ENCODE measurements at places on chromosomes 3 and 15.

DNA sequence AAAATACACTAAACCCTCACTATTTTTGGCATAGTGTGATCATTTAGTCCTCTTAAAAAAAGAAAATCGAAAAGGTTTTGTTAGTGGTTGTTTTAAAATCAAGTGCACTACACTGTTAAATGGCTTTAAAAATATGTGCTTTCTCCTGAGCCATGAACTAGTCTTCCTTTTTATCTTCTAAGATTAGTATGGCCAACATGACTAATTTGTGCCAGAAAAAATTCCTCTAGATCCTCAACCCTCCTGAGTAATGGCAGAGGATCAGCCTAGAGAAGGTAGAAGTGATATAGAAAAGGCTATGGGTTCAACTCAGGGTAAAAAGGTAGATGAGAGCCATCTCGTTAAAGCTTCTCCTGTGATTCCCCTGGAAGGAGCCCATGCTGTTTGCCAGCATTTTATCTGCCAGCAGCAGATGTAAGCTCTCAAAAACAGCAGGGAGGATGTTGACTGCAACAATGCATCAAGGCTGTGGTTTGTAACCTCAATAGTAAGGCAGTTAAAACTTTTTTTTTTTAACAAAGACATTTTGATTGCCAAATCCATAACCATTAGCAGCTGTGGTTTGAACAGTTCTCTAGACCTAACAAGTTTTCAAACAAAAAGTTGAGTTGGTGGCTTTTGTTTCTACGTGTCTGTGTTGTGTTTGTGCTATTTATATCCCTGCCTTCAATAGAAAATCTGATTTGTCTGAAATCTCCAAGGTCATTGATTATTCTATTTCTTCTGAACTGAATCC is 30.2 kb upstream of the ZNF609 start:
- peak; percentile 6 for DNase-seq

- no peak for DNase-seq
Observed at GRCh38 chr3:197809356-197810020, 18.4 kb downstream of the LRCH3 start.

DNA sequence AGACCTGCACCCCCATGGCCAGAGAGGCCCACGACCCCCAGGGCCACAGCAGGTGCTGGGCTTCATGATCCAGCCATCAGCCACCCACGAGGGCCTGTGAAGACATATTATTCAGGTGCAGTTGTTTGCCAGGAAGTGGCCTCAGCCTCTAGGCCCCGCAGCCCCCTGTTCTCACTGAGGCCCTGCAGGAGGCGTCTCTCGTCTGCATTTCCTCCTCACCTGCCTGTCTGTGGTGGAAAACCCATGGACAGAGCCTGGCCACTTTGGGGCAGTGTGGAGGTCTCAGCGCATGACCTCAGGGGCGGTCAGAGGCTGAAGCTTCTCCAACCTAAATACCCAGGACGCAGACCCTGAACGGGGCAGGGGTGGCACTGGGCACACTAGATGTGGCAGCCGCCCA is 18.6 kb downstream of the UROC1 start:
- DNase-seq: no peak

DNA sequence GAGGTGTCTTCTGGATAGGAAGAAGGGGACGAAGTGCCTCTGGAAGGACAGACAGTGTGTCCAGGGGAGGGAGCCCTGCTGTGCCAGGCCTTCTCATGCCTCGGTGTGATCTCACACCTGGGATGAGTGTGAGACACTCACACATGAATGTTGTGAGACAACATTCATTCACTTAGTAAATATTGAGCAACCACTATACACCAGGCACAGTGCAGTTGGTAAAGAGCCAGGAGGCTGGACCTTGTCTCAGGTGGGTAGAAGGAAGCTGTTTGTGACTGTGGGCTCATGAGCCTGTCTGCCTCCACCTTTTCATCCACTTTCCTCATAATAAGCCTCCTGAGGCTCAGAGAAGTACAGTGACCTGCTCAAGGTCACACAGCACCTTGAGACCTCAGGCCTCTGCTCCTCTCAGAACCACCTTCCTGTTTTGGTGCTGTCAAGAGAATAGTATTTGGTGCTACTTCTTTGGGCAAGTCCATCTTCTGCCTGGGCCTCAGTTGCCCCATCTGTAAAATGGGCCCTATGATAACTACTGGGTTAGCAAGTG is 20.9 kb downstream of the SLC6A6 start:
- DNase-seq: no peak

- DNase-seq: no peak
Observed at GRCh38 chr3:128416578-128417211, 50.0 kb downstream of the DNAJB8 start.

GRCh38 chr3:67154429-67154828 is 156.3 kb downstream of the KBTBD8 start:
- no peak for DNase-seq

- no peak for DNase-seq
Observed at GRCh38 chr3:194687638-194688199, 2.0 kb downstream of the FAM43A start.

GRCh38 chr15:45456212-45457106 is 66.1 kb downstream of the SLC30A4 start:
- DNase-seq: peak; percentile 2

- DNase-seq: no peak
Observed at GRCh38 chr15:67836477-67836876, 3.4 kb downstream of the RNU6-1 start.

DNA sequence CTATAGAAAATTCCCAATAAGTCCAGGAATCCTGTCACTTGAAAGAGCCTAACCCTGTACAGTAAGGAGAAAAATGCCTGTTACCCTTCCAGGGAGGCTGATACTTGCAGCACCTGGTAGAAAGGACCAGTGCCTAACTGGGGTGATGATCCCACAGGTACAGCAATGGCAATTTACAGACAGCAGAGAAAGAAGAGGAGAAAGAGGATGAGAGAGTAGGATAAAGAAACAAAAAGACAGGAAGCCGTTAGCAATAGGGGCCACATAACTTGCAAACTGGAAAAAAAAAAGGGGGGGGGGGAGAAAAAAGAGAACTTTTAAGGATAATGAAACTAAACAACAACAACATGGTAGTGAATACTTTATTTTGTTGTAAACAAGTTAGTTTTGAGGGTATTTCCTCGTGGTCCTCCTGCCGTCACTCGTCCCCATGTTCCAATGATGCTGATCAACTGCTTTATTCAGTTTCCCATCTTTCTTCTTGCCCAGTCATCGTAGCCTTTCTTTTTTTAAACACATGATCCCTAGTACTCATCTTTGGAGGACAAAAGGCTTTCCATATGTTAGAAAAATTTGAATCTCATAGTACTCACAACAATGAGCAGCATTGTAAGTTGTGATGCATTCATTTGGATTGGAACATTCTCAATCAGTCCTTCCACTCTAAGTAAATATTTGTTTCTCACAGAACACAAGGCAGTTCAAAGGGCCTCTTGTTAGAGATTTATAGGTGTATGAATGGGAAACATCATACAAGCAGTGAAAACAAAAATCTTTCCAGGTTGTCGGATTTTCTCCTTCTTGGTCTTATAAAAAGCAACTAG is 8.6 kb downstream of the TM4SF1 start:
- no peak for DNase-seq

DNA sequence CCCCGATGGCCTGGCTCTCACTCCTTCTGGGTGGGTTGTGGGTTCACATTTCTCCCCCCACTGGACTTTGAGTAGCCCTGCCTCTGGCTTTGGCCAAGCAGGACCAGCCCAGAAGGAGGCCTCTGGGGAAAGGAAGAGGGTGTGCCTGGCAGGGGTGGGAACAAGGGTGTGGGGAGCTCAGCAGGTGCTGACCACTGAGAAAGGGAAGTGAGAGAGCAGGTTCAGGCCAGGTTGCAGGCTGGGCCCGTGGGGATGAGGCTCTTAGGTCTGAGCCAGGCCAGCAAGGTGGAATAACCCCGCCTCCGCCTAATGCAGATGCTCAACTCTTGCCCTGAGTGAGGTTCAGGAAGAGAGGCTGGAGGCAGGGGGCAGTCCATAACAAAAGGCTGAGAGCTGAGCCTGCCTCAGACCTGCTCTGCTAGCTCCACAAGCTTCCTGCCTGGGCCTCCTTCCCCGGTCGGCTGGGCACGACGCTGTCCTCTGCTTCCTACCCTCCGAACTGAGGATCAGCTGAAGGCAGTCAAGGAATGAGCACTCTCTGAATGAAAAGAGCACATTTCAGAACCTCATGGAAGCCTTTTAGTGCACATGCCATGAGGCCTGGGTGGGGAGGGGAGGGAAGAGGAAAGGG is 82.7 kb downstream of the TLE3 start:
- DNase-seq: no peak

- no peak for DNase-seq
Observed at GRCh38 chr3:14810801-14811661, 7.7 kb upstream of the FGD5 start.
